Renal pelvis (tissue), 12 donors: ENCODE measurements at places on chromosomes 16 and 17.

GRCh38 chr17:32102646-32103186, 39.6 kb upstream of the RHOT1 start:
- DNase-seq = peak; percentile 28

DNA sequence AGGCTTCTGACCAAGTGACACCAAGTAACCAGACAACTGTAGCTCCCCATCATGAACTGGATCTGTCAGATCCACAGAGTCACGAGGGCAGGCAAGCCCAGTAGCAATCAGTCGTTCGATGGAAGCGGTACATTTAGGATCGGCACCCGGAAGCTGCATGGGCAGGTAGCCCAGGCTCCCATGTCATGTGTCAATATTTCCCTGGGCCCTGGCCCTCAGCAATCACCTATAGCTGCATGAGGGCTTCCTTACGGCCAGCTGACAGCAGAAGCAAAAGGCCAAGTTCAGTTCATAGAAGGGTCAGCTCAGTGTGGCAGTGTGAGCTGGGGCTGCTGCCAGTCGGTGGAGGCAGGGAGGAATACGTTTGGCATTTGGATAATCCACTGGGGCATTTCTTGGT, 31.8 kb downstream of the MRPS23 start:
- DNase-seq = no peak

- DNase-seq = no peak
Measured at GRCh38 chr17:78589885-78590284, 12.7 kb upstream of the DNAH17 start.

DNA sequence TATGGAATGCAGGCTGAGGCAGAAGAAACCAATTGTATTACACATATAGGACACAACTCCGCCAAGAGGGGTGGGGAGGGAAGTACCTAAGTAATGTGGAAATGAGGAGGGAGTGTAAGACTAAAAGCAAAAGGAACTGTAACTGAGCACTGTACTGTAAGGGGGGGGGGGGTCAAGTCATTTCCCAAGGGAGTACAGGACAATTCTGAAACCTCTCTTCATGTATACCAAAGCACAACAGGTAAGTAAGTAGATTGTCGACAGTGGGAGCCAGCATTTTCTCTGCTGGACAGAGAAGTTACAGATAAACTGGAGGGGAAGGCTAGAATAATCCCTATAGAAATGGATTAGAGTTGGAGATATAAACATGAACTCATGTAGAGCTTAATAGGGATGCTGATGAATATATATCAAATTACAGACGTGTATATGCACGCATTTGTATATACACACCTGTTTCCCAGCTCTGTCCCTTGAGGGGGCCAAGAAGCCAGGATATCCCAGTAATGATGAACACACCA, 6.4 kb downstream of the USP22 start:
- DNase-seq = no peak

- no peak for DNase-seq
Measured at GRCh38 chr17:77877036-77877435, 81.5 kb upstream of the TNRC6C start.

- DNase-seq = no peak
Measured at GRCh38 chr17:82304826-82305726, 12.3 kb downstream of the CD7 start.

DNA sequence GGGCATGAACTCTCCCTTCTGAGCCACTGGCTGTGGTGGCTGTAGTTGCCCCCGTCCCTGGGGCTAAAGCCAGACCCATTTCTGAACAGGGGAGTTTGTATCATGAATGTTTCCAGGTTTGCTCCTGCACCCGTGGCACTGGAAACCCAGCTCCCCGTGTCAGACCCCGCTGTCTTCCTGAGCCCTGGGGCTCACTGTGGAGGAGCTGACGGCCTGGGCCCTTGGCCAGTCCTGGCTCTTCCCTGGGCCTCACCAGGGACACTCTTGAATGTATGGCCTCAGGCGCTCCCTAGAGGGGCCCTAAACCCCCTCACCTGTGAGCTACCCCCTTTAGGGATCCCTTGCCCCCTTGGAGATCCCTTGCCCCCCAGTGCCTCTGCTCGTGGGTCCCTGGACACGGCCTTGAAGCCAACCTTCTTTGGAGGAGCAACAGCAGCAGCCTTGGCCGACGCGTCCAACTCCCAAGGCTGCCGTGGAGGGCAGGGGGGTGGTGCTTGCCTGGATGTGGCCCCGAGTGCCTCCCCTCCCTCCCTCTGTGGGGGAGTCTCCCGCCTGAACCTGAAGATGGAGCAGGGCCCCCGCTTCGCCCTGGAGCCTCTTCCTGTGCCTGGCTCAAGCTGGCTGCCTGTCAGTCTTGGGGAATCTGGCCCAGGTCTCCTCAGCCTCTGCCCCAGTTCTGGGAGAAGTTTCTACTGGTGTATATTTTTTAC, 15.9 kb downstream of the CASKIN2 start:
- DNase-seq = no peak

GRCh38 chr16:57680842-57681375, 12.8 kb downstream of the ADGRG3 start:
- DNase-seq = no peak

DNA sequence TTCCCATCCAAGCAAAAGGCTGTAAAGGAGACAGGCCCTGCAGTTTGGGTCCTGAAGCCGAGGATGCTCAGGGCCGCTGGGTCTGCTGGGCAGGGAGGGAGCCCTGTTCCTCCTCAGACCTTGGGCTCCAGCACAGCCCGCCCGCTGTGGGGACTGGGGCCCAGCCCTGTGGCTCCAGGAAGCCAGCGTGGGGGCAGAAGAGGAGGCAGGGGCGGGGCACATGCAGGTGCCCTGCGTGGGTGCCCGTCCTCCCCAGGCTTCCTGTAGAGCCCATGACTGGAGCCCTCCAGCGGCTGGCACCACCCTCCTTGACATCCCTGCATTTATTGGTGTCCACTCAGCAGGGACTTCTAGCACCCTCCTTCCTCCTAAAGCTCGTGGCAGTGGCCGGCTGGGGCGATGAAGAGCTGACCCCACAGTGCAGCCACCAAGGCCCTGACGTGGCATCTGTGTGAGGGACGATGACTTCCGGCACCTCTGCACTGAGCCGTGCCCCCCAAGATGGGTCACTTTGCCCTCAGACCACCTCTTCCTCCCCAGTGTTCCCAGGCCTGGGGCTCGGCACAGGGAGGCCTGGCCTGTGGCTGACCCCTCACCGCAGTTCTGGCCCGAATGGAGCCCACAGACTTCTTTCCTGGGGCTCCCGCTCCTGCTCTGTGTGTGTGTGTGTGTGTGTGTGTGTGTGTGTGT, 9.9 kb downstream of the PRSS27 start:
- no peak for DNase-seq

- peak; percentile 69 for DNase-seq
Measured at GRCh38 chr17:37744961-37745800, at the start of gene HNF1B. HNF1B (minus strand) TSS chr17:37745059; CDS start chr17:37744884, 175 bp downstream.

DNA sequence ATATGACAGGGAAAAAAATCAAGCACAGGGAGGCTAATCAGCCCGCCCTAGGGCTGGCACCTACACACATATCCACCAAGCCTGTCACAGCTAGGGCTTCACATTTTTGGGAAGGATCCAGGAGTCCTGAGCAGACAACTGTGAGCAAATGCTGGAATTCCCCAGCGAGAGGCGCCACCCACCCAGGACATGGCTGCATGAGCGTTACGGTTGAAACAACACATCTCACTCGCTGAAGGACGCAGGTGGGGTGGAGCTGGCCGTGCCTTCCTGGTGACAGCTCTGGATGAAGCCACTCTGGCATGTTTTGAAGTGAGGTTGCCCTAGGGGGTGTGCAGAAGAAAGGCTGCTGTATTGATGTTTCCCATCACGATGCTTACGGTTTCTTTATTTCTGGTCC, 315.1 kb upstream of the EEF2KMT start:
- DNase-seq = peak; percentile 11

DNA sequence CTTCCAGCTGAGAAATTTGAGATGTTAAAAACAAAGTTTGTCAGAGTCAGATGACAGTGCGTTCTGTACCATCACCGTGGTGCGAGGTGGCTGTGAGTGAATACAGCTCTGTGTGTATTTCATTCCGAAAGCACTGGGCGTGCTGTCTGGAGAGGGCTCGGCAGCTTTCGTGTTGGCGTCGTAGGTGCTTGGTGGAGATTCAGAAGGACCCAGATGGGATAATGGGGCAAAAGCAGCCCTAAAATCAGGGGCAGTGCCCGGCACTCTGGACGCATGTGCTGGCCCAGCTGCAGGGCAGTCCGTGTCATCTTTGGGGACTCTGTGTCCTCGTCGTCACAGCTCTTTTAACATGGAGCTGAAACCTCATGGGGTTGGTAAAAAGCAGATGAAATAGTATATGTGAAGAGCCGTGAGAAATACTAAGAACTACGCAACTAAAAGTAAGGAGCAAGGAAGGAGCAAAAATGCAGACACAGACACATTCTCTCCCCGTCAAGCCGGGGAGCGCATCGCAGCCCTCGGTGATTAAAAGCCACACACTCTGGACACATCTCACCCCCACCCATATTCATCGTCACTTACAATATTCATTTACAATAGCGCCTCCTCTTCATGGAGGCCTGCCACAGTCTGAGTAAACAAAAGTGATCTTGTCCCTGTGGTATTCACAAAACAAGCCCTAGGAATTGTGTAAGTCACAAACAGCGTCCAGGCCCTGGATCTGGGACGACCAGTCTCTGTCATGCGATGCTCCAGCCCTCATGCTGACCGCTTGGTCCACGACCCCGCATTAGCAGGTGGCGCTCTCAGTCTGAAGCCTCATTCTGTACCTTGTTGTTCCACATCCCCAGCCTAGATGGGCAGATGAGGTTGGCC, 206.7 kb downstream of the RPTOR start:
- no peak for DNase-seq
